Head of caudate nucleus (tissue), 42 donors: ENCODE measurements at places on chromosomes 4 and X.

DNA sequence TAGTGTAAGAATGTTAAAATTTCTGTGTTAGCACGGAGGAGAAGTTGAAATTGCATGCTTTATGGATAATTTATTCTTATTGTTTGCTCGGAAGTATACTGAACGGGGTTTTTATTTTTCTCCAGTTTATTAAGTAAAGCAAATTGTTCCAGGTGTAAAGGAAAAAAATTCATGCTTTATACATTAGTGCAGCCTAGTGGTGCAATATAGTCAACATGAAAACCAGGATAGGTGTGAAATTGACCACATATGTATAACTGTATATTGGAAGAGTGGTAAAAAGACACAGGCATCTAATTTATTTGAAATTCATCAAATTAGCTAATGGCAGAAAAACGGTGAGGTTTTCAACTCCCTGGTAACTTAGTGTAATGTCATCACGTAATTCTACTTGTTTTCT is 959 bp downstream of the BRS3 start:
- DNase-seq, result no peak

GRCh38 chr4:123786920-123787319 is 390.3 kb downstream of the SPRY1 start:
- no peak for DNase-seq

- DNase-seq, result no peak
Observed at GRCh38 chr4:63904201-63904600, 505.0 kb downstream of the TECRL start.

DNA sequence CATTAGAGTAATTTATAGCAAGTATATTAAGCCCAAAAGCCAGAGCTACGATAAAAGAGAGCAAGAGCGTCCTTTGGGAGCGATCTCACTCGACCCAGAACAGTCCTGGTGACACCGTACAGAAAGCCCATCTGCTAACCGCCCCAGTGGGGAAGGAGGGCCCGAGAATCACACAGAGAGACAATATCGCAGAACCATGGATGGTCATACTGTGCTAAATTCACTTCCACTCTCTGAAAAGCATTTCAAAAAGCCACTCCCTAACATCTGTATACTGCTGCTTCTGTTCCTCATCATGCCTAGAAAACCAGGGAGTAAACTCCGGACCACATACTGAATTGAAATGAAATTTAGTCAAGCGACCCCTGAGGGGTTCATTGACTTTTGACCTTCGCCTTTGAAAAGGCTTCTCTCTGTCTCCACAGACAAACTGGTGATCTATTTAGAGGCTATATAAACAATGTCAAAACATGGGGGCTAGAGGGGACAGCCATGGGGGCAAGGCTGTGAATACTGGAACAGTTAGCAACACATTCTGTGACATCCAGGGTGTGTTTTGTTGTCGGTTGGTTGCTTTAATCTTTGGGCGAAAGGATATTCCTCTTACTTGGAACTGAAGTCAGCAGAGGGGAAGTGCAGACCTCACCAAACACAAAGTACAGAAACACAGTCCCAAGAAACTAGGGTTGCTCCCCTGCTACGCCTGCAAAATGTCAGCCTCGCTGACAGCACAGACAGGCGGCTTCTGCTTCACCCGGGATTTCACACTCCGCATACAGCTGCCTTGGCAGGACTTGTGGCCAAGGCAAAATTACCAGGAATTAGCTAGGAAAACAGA is 129.0 kb upstream of the RASGEF1B start:
- no peak for DNase-seq

DNA sequence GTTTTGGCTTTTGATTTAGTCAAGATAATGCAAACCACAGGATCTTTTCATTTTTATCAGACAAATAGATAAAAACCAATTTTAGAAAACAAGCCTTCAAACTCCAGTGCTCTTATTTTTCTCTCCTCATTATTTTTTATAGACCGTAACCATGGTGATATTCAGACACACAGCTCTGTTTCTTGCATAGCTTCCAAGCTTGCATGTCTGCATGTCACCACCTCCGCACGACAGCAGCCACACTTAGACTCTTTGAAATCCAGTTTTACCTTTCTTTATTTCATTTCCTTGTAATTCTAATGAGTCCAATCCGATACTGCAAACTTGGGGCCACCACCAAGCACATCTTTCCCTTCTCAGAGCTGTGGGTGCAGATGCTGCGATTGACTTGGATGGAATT is 94.3 kb upstream of the GPM6A start:
- DNase-seq, result peak; percentile 52

GRCh38 chr4:141640696-141641095 is 4.3 kb downstream of the IL15 start:
- no peak for DNase-seq

DNA sequence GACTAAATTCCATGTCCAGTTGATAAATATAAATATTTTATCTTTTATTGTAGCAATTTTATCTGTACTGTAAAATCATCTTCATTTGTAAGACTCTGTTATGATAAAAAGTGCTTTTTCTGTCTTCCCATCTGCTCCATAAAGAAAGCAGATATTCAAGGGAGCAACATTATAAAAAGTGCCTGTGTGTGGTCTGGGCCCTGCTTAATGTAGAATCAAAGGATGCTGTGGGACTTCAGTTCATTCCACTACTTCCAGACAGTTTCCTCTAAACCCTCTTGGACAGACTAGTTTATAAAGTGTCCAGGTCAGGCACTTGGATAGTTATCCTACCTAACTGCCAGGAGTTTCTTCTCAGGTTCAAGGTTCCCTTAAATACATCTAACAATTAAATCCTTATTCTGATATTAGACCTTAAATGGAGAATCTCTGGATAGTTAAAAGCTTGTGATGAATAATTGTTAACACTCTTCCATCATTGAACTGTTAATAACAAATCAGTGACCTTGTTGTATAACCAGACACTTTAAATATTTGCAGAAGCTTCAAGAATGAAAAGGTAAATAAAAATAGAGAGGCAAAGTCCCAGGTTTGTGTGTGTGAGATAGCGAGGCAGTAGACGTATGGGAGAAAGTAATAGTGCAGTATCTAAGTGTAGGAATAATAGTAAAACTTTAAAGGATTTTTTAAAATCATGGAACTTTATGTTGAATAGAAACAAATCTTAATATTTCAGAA is 237.5 kb upstream of the CTSO start:
- DNase-seq, result no peak

DNA sequence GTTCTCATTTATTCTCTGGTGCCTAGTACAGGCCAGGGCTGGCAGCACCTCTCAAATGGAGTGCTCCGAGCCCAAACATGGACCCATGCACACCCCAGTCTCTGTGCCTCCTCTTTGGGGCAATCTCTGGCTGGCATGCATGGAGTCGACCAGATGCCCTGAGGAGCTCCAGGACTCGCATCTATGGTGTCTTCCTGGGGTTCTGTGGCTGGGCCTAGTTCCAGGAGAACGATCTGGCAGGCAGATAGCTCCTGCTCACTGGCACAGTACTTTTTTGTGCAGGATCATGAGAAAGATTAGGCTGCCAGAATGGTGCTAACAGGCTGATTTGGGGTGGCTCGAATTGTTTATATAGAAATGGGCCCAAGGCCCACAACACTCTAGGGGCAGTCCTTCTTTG is 72.0 kb upstream of the PJA1 start:
- DNase-seq, result no peak

DNA sequence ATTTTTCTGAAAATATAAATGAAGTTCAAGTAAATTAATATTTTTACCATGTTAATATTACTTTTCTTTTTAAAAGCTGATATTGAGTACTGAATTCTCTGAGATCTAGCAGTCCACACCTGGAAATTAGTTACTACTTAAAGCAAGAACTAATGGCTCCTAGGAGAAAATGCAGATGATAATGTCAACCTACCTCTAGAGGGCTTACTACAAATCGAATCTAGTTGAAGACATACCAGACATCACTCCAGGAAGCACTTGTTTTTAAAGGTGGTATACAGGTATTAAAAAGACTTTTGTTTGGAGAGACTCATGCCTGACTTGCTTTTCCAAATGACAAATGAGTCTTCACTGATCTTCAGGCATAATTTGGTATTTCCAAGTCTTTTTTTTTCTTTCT is 516.4 kb upstream of the BOD1L1 start:
- no peak for DNase-seq

GRCh38 chr4:8396762-8397406 is 43.6 kb downstream of the ACOX3 start:
- no peak for DNase-seq

DNA sequence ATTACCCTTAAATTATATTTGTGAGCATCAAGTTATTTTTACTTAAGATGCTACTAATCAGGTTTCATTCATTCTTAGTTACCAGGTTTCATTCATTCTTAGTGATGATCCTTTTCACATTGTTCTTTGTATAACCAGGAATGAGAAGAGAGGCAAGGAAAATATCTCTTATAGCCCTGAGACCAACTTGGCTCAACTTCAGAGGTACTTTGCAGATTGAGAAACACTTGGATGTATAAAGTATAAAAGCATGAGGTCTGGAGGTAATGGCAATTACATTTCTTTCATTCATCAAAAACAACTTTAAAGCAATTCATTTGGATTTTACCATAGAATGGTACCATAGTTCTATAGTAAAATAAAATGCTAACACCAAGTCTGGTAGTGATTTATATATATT is 231.0 kb downstream of the PRDM5 start:
- DNase-seq, result no peak

- DNase-seq, result no peak
Observed at GRCh38 chrX:11273544-11273943, 19.7 kb upstream of the AMELX start.
